ENCODE measurements at places on chromosomes 12 and 14.

DNA sequence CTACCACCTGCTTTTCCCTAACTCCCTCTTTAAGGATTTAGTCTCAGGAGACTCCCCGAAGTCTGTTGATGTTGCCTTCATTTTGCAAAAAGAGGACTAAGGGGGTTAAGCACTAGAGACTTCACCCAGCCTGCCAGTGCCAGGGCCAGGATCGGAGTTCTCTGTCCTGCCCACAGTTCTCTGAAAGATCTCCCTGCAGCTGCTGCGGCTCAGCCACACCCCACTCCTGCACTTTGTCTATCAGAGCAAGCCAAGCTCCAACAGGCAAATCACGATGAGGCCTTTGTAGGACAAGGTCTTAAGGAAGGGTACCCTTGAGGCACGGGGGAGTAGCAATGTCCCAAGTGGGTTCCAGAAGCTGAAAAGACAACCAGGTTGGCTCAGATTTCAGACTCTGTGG, 148.8 kb upstream of the EGLN3 start:
- DNase-seq, result no peak

DNA sequence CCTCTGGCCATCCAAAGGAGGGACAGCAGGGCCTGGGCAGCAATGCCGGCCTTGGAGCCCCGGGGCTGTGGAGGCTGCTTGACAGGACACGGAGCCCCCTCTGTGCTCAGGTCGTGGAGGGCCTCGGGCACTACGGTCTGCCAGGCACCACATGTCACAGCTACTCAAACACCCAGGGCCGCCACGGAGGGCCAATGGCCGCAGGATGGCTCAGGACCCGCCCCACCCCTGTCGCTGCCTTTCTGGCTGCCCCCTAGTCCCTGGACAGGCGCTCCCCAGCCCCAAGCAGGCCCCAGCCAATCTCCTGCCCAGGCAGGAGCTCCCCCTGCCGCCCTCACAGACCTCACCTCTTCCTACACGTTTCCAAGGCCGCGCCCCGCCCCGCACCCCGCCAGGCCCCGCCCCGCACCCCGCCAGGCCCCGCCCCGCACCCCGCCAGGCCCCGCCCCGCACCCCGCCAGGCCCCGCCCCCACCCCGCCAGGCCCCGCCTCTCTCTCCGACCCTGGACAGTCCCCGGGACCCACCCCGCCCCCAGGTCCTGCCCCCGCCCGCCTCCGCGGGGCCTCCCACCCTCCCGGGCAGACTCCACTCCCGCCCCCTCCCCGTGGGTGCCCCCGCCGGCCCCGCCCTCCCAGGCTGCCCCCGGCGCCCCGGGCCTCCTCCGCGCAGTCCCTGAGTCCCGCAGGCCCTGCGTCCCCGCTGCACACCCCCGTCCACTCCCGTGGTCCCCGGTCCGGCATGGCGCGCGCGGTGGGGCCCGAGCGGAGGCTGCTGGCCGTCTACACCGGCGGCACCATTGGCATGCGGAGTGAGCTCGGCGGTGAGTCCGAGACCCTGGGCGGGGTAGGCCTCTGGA, at the start of gene ASPG:
ASPG (plus strand) TSS at position 669 of the 857 bp plus-strand sequence; CDS start at position 740, 71 bp downstream.
- peak; percentile 19 for DNase-seq

DNA sequence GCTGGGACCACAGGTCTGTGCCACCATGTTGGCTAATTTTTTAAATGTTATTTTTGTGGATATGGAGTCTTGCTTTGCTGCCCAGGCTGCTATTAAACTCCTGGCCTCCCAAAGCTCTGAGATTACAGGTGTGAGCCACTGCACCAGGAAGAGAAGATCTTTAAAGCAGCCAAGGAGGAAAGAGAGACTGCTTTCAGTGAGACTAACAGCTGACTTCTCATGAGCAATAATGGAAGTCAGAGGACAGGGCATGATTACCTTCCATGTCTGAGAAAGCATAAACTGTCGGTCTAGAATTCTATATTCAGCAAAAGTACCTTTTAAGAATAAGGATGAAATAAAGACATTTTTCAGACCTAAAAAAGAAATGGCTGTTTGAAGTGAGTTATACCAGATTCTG, 57.3 kb upstream of the CHGA start:
- DNase-seq, result no peak

GRCh38 chr14:100143523-100143922, 15.9 kb downstream of the DEGS2 start:
- no peak for DNase-seq

GRCh38 chr12:68497702-68498101, 113.0 kb upstream of the RAP1B start:
- peak; percentile 97 for DNase-seq

DNA sequence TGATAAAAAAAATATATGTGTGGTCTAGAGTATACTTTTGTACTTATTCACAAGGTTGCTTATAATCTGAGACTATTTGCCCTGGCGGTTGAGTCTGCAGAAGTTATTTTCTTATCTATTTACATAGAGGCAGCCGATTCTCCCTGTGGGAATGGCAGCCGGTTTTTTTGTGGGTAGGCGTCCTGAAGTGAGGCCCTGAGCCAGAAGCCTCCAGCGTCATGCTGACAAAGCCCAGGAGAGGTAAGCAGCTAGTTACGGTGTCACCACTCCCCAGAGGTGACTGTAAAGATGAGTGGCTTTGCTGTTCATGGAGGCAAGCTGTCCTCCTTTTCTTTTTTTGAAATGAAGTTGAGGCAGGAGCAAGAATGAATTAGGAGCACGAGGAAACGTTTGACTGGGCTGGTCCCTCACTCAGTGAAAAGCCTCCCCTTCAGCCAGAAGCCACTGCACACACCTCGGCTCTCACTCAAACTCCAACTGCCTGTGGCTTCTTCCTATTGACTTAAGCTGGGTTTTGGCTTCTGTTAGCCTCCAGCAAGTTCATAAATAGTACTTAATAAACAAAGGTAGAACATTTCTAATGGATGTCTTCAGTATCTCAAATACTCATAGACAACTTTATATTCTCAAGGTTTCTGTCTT, 21.5 kb downstream of the PAX9 start:
- DNase-seq, result no peak

DNA sequence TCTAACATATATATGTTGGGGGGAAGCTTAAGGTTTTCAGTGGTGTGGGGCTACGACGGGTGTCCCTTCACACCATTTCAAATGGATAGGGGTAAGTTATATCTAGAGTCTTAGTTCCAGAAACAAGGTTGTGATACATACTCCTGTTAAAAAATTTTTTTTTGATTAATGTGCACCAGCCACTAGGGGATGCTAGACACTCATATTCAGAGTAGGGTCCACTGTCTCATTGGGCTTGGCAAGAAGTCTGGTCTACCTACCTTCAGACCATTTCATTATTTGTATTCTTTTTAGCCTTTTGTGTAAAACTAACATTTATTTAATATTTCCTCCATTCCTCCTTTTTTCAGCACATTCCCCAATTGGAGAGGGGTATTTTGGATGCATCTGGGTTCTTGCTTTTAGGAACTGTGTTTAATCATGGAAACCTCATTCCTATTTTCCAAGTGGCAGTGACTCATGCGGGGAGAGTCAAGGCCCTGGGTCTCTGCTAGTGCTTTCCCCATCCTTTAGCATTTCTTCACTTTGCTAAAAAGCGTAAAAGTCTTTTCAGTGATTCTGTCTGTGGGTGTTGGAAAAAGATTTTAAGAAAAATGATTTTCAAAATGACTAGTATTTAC, 33.4 kb downstream of the ANO4 start:
- peak; percentile 60 for DNase-seq

DNA sequence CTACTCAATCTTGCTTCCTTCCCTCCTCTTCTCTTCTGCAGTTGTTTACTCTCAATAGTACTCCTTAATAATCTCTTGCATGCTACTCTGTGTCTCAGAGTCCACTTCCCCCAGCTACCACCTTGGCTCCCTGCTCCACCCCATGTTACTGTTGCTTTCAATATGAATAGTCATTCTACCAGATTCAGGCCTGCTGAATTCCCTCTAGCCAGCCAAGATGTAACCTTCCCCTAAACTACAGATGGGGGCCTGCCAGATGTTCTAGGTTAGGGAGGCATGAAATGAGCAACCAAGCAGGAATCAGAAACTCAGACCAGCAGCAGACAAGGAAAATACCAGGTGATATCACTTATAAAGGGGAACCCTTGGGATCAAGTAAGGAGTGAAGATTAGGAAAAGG, 392.1 kb upstream of the DDHD1 start:
- no peak for DNase-seq

- no peak for DNase-seq
Measured at GRCh38 chr14:34496679-34497513, 34.9 kb upstream of the SPTSSA start.

- DNase-seq, result peak; percentile 84
Measured at GRCh38 chr12:51593539-51593938, 2.5 kb downstream of the SCN8A start.

- no peak for DNase-seq
Measured at GRCh38 chr12:94799136-94799535, 148.8 kb upstream of the TMCC3 start.

- no peak for DNase-seq
Measured at GRCh38 chr12:120652656-120653435, 12.4 kb downstream of the CABP1 start.

DNA sequence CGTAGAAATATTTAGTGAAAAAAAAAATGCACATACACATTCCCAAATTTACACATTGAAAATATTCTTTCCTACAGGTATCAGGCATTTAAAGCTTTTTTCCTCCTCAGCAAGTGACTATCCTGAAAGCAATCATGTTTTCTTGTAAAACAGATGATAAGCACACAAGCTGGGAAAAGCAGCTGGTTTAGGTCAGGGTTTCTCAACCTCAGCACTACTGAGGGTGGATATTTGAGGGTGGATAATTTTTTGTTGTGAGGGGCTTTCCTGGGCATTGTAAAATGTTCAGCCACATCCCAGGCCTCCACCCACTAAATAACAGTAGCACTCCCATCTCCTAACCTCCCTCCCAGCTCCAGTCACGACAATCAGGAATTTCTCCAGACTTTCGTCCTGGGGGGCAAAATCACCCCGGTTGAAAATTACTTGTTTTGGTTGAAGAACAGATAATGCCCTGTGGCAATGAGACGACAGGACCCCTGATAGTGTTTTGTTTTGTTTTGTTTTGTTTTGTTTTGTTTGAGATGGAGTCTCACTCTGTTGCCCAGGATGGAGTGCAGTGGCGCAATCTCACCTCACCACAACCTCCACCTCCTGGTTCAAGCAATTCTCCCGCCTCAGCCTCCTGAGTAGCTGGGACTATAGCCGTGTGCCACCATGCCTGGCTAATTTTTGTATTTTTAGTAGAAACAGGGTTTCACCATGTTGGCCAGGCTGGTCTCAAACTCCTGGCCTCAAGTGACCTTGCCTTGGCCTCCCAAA, 15.0 kb upstream of the NT5DC3 start:
- DNase-seq, result no peak

DNA sequence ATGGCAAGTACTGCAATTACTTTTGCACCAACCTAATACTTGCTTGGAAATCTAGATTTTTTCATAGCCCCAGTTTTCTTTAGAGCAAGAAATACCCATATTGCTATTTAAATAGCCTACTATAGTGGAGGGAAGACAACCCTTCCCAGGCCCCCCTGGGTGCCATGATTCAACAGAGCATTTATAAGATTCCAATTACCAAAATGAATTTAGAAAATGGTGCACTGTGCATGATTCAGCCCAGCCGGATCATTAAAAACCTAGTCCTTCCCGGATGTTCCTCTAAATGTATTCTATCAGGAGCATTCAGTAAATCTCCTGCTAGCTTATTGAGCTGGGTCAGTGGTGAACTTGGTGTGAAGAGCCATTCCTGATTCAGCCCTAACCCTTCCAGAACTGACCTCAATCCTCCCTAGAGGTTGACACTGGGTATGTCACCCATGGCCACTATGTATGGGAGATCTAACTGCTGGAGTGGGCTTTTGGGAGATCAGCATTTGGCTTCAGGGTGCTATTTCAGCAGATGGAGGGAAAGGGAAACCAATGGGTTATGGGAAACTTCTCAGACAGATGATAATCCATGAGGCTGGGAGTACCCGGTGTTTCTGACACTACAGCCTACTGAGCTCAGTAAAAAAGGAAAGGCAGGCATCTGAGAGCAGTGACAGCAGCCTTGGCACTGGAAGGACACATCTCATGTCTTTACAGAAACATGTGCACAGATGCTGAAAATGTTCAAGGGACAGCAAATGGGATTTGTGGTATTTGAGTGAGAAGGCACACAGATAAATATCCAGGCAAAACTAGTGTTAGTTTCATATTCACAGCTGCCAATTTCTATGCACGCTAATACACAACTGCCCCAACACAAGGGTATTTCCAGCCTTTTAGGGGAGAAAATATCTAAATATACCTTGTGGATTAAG, 258.9 kb downstream of the DPF3 start:
- no peak for DNase-seq

DNA sequence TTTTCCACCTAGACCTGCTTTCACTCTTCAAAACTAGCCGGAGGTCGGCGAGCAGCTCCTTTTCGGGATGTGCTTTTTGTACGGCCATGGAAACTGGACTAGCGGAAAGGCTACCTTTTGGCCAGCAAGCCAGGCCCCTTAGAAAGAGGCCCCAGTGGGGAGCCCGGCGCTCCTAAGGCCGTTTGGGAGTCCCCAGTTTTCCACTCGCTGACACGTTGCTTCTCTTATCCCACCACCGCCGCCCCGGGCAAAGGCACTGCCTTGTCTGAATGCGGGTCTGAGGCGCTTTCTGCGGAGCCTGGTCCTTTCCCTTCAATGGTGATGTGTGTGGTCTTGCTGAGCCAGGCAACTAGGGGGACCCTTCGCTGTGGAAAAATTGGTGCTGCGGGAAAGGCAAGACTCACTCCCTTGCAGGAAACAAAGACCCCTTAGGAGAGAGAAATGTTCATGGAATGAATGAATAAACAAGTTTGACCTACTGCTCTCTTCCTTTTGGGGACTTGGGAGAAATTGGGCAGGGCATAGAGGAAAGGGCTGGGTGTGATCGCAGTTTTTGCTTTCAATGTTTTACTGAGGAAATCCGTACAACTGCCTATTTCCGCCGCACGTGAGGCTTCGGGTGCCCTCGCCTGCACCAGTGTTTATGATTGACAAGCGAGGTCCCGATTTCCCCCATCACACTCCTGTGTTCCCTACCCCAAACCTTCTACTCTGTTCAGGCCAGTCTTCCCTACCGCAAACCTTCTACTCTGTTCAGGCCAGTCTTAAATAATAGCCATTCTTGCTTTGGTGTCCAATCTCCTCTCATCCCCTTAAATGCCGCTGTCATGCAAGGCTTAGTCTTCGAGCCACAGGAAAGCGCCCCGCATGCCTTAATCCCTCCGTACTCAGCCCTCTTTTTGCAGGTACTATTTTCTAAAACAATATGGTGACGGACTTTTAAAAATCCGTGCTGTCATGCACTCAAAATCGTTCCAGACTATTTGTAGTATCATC, 1.0 kb upstream of the SLC38A2 start:
- peak; percentile 72 for DNase-seq

DNA sequence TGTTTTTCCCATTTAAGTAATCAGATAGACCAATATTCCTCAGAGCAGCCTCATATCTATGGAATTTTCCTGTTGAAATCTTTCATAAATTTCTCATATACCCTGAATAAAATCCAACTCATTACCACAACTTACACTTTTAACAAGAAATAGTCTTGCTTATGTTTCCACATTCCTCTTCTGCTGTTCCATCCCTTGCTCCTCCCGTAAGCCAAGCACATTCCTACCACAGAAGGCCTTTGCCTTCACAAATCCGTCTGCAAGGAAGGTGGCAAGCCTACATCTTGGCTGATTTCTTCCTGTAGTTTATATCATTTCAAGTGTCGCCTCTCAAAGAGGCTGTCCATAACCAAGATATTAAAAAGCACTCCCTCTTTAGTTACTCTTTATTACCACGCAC, 127.7 kb downstream of the C12orf50 start:
- no peak for DNase-seq

- DNase-seq, result no peak
Measured at GRCh38 chr14:102507081-102507856, 2.3 kb downstream of the ANKRD9 start.
